HT1080 (cell line): ENCODE measurements at places on chromosomes 5 and 9. TPM values are rescaled to one million over a fixed set of nuclear protein-coding genes. Genes with fewer than 3 reads are reported as not detected.

- DNase-seq = no peak
Observed at GRCh38 chr5:125274938-125275724, 528.7 kb upstream of the ZNF608 start.

The TAF1L gene
- total RNA-seq = not detected in 2 replicates

GRCh38 chr9:110316261-110317075 is 21.2 kb downstream of the TXNDC8 start:
- no peak for DNase-seq

The PCDHGB7 gene
- total RNA-seq = 0.47 and 0.53 TPM in 2 replicates

GRCh38 chr9:87276851-87277261 is 220.8 kb upstream of the DAPK1 start:
- no peak for DNase-seq

- DNase-seq = no peak
Observed at GRCh38 chr5:136642976-136643375, 277.6 kb upstream of the TRPC7 start.

DNA sequence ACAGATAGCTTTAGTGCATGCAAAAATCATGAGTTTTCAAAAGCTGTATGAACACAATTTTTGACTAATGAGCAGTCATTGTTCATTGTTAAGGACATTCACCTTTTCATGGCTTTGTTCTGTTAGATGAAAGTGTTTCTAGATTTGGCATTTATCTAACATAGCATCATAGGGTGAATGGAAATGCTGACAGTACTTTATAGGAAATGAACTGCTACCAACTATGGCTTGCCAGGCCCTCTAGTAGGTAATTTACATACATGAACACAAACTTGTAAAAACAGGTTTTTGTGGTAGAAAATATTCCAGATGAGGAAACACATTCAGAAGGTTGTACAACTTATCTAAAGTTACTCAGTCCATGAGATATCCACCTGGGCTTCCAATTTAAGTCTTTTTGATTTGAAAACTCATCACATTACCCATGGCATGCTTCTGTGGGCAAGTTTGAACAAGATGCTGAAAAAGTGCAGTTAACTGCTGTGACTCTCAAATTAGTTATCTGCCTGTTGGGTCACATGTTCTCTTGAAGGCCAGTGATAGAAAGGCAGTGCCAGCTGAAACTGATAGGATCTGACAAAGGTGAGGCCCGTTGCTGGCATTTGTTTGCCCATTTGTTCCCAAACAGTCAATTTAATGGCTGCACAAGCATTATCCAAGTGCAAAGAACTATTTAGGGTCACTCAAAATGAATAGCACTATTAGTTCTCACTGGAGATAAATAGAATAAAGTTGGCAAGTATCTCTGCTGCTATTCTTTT is 399.1 kb downstream of the MAN2A1 start:
- DNase-seq = no peak

- no peak for DNase-seq
Observed at GRCh38 chr5:129120158-129120581, 25.6 kb downstream of the ISOC1 start.

GRCh38 chr9:130107234-130107861 is 53.6 kb downstream of the GPR107 start:
- peak; percentile 44 for DNase-seq

GRCh38 chr5:177109810-177110209 is 23.1 kb downstream of the FGFR4 start:
- DNase-seq = no peak
